Renal pelvis (tissue), 12 donors: ENCODE measurements at places on chromosomes 16 and 17.

DNA sequence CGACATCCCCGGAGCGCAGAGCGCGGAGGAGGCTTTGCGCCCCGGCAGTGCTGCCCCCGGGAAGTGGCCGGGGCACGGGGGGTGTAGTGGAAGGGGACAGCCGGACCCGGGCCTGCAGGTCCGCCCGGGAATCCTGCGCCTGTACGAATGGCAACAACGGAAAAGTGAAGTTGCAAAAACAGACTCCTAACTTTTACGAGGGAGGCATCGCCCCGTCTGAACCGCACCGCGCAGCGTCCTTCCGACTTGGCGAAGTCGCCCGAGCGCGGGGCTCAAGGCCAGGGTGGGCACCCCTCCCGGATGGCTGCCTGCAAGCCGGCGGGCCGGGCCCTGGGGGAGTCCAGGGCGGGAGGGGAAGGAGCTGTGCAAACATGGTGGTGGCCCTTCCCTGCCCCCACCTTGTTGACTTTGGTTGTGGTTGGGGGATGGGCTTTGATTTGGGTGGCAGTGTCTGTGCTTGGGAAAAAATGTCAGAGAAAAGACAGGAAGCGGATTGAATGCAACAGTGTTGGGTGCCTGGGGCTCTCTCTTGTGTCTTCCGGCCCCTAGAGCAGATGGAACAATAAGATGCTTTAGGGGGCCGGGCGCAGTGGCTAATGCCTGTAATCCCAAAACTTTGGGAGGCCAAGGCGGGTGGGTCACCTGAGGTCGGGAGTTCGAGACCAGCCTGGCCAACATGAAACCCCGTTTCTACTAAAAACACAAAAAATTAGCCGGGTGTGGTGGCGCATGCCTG is 675 bp downstream of the RNF213 start:
- no peak for DNase-seq

DNA sequence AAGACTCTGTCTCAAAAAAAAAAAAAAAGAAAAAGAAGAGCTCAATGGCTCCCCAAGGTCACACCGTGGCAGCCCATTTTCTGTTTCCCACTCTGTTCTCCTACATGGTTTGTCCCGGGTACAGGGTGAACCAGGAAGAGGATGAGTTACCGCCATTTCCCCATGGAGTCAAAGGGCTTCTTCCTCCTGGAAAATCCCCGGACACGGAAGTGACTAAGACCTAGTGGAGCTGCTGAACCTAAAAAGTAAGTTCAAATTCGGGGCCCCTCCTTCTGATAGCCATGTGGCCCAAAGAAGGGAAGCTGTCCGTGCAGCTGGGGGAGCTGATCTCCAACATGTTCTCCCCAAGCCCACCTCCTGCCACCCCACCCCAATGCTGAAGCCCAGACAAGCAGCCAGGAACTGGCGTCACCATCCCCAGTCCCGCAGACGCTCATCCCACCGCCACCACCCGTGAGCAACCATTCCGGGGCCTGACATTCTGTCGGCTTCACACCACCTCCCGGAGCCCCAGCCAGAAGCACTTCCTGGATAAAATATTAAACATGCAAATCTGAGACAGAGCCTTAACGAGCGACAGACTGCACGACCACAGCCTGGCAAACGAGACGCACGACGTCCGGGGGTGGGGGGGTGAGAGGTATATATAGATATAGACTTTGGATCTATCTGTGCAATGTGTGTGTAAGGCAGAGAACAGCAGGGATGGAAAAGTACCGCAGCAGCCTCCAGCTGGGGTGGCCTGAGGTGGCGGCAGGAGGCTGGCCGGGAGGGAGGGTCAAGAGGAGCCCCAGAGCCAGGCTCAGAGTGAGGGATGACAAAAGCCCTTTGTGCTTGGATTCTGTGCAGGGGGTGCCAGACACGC is 17.6 kb downstream of the EPOP start:
- DNase-seq: no peak

DNA sequence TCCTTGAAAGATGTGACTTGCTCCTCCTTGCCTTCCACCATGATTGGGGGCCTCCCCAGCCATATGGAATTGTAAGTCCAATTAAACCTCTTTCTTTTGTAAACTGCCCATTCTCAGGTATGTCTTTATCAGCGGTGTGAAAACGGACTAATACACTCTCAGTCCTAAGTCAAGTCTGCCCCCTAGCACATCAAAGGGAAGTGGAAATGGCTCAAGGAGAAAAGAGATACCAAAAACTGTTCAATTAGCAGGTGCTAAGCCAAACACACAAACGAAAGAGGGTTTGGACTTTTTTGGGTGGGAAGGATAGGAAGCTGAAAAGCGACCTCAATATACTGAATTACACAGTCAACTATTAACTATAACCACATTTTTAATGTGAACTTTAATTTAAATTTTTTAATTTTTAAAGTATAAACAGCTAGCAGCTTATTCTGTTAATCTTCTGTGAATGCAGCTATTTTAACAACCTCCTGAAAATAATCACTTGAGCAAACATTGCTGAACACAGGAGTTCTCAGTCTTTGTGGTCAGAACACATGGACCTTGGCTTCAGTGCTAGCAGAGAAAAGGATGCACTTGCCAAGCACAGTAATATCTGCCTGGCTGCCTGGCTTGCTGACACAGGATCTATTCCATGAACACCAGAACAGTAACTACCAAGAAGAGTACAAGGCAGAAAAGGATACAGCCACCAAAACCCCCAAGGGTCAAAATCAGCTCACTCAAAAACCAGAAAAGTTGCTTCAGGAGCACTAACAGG is 10.9 kb downstream of the ZNF18 start:
- no peak for DNase-seq

- DNase-seq: no peak
These were observed 7.8 kb downstream of the PLCG2 start for GRCh38 chr16:81786868-81787267.

DNA sequence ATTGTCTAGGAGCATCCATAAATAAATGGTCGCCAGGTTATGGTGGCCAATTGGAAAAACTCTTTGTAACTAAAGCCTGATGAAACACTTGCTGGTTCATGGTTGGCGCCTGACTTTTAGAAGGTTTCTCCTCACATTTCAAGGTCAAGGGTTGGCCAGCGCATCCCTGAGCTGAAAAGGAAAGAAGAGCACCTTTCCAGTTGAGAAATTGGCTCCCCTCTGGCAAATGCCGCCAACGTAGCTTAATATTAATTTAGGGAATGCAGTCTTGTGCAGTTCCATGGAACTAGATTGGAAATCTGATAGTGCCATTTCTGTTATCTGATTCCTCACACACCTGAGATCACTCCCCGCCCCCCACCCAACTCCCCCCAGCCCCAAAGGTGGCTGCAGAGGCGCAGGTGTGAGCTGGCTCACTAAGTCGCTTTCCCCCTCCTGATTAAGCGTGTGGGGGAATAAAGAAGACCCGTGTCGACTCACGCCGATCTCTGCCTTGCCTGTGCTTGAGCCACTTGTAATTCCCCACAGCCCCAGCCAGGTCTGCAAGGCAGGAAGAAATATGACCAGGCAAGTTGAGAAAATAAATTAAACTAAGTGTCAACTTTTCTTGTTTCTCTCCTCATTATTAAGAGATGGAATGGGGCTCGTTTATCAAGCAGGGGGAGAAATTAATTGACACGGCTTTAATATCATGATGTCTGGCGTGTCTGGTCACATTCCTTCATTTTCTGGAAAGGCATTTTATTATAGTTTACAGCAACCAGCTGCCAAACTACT is 157.7 kb downstream of the CCDC182 start:
- no peak for DNase-seq

DNA sequence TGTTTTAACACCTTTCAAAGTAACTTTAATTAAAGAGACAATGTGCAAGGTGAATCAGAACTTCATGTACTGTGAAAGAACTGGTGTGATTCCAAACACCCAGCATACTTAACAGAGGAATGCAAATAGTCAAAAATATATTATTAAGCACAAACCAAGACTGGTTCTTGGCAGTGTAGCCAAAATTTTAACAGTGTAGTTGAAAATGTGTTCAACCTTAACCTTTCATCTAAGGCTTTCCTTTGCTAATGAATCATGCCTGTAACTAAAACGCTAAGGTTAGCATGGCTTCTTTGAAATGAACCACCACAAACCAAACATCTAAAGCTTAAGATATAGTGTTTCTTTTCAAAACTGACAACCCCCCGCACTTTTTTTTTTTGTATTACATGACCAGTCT is 146.3 kb upstream of the AXIN2 start:
- DNase-seq: no peak
